Activated CD4-positive, alpha-beta T cell treated with anti-CD3 and anti-CD28 coated beads for 1 hour (primary cell): ENCODE measurements at places on chromosomes 11 and 22.

DNA sequence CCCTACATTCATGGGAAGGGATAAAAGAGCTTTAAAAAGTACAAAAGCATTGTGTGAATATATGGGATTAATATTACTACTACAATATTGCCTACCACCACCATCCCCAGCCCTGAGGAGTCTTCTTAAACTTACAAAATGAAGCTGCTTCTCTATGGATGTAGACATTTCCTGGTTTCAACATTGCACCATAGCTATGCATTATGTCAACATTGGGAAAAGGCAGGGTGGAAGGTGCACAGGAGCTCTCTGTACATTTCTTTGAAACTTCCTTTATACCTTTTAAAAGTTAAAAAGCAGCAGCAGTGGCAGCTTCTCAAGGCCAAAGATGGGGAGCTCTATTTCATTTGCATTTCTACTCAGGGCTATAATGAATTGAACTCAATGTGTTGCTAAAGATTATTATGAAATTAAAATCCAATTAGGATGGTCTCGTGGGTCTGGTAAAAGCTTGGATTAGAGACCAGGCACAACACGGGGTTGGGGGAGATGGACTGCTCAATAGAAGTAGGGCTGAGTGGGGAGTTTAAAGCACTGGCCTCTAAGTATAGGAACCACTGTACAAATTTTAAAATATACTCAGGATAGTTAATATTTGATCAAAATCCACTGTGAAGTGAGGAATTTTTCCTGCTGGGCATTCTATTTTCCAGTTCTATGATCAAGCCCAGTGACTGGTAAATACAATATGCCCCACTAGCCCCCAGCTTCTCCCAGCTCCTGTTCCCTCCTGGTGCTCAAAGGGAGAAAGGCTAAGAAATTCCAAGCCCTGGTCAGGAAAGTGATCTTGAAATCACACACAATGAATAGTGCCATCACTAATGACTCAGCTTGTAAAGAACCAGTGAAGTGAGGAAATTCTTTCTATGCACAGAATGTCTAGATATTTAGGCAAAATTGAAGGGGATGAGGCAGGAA lies 362.7 kb upstream of the CCDC90B start:
- DNase-seq = no peak

GRCh38 chr22:18057568-18058209 lies 20.1 kb upstream of the PEX26 start:
- no peak for DNase-seq

DNA sequence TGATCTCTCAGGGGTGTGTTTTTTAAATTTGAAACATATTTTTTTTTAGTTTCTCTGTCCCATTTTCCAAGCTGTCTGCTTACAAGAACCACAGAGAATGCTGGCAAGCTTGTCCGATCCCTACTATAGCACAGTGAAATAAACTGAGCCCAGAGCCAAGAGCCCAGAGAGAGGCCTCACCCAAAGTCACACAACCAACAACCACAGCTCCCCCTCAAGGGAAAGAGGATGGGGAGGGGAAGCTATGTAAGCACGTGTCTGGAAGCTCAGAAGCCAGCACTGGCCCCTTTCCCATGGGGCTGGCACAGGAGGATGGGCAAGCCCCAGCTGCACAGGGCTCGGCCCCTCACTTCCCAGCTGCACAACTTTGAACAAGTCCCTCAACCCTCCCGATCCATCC lies 3.2 kb upstream of the SART1 start:
- no peak for DNase-seq

- peak; percentile 34 for DNase-seq
Observed at GRCh38 chr11:75031771-75032549, 43.2 kb downstream of the NEU3 start.

DNA sequence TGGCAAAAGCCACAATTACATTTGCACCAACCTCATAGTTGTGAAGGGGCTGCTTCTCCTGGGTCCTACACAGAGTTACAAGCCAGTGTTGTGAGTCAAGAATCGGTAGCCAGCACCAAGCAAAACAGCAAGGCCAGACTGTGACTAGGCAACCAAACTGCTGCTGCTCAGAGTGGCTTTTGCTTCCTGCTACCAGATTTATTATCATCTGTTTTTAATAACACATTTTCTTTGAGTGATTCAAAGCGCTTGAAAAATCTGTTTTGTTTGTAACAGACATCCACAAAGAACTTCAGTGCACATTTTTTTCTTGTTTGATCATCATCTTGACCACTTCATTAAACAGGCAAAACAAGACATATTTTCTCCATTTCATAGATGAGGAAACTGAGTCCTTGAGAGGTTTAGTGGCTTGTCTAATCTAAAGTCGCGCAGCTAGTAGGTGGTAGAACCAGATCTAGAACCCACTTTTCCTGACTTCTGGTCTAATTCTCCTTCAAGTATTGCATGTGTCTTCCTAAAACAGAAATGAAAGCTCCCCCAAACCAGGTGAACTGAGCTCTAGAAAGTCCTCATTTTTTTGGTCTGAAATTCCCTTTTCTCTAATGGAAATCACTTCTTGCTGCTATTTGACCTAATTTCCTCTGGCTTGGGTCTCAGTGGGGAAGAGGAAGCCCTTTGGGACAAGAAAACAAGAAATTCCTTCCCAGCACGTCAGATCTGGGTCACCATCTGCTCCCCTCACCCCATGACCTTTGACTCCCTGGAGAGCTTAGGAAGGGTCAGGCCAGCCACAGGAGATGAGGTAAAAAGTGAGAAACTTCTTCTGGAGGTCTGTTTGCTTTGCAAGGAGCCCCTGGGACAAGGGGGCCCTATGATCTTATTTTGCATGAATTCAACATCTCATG lies 39.9 kb downstream of the CWC15 start:
- no peak for DNase-seq

DNA sequence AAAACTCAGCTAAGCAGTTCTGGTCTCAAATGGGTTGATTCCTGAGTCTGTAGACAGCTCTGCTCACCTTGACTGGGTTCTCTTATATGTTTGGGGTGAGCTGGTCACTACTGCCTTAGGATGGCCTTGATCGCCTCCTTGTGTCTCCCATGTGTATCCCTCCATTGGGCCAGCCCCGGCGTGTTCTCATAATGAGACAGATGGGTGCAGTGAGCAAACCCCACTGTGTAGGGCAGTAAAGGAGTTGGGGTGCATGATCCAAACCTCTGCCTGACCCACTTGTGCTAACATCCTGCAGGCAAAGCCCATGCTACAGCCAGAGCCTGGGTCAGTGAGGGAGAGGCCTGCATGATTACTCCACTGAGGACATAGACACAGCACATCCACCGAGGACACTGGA lies 657.6 kb downstream of the BRD1 start:
- DNase-seq = no peak

DNA sequence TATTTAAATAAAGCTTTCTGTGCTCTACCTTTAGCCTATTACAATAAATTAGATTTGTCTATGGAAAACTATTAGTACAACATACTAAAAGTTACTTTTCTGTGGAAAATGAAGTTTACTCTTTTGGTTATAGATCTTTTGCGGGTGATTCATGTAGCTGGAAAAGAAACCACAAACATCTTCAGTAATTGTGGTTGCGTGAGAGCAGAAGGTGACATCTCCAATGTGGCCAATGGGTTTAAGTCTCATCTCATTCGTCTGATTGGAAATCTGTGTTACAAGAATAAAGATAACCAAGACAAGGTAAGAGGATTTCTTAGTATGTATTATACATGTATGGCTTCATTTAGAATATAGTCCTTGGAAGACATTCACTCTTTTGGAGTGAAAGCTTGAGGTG lies 68.6 kb downstream of the ATXN10 start:
- no peak for DNase-seq

GRCh38 chr11:74069146-74070046 lies 60.5 kb upstream of the UCP3 start:
- no peak for DNase-seq

- no peak for DNase-seq
Observed at GRCh38 chr11:69653406-69653960, 12.5 kb downstream of the CCND1 start.

DNA sequence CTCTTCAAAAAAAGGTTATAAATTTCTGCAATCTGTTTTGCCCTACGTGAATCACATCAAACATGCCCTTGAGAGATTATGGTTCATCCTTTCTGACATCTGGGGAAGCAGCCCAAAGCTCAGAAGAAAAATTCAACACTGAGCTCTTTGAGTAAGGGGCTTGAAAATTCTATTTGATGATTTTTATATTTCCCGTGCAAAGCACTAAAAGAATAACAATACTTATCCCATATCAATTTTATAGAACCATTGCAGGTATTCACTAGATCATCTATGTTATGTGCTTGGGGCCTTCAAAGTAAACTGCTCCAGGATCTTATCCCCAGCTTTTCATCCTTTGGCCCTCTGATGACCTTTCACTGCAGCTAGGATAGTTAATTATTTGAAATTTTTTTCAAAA lies 966.9 kb upstream of the CNTN5 start:
- no peak for DNase-seq

- no peak for DNase-seq
Observed at GRCh38 chr11:47329987-47330931, 22.2 kb downstream of the MYBPC3 start.

GRCh38 chr11:84899134-84899533 lies 728.0 kb downstream of the DLG2 start:
- no peak for DNase-seq

DNA sequence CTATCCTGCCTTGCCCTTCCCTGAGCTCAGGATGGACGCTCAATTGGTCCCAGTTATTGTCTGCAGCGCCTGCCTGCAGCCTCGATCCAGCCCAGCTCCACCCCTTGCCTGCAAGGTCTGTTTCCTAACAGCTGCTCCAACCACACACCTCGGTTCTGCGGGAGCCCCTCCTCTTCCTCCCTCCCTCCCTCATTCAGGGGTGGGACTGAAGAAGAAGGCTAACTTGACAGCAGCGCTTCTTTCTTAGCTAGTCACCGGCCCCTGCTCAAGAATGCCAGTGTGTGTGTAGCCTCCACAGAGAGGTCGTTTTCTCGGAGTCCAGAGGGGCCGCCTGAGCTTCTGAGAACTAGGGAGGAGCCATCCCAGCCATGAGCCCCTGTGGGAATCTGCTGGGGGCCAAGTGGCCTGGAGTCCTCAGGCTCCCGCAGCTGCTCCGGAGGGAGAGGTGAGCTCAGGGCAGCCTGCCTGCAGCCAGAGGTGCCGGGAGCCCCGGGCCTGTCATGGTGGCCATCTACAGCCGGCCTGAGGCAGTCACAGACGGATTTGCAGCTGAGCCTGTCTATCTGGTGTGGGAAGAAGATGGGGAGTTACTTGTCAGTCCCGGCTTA lies 36.1 kb downstream of the LIMK2 start:
- DNase-seq = peak; percentile 47

DNA sequence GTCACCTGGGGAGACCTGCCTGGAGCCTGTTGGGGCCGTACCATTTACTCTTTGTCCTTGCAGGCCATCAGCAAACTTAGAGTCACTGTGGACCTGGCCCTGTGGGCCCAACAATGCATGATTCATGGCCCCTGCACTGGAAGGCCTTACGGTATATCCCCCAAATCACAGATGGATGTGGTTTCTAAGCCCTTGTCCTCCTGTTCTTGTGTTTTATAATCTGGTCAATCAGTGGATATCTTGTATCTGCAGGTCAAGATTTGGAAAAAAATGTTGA lies 6.2 kb downstream of the TSKU start:
- no peak for DNase-seq

DNA sequence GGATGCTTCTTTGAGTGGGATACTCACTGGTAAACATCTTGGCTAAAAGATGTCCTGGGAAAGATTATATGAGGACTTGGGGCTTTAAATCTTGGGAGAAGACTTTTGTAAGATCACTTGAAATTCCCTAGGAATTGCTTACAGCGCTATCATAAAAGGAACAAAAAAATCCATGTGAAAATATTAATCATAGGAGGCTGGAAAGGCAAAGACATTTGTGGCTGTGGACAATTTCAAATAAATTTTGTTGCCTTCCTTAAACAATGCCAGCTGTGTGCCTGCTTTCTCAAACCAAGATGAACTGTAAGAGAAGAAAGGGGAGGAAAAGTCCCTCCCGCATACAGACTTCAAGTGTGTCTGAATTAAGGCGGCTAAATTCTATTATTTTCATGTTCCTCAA lies 75.6 kb downstream of the SNX19 start:
- DNase-seq = no peak

DNA sequence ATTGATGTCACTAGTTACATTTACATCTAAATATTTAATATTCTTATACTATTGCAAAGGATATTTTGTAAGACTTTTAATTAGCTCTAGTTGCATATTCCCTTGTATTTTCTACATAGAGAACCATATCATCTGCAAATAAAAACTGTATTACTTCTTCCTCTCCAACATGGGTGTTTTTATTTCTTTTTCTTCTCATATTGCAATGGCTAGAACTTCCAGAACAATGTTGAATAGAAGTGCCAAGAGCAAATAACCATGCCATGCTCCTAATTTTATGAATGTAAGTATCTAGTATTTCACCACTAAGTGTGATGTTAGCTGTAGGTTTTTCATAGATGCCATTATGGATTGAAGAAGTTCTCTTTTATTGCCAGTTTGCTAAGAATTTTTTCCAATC lies 321.8 kb upstream of the NCAM1 start:
- no peak for DNase-seq

DNA sequence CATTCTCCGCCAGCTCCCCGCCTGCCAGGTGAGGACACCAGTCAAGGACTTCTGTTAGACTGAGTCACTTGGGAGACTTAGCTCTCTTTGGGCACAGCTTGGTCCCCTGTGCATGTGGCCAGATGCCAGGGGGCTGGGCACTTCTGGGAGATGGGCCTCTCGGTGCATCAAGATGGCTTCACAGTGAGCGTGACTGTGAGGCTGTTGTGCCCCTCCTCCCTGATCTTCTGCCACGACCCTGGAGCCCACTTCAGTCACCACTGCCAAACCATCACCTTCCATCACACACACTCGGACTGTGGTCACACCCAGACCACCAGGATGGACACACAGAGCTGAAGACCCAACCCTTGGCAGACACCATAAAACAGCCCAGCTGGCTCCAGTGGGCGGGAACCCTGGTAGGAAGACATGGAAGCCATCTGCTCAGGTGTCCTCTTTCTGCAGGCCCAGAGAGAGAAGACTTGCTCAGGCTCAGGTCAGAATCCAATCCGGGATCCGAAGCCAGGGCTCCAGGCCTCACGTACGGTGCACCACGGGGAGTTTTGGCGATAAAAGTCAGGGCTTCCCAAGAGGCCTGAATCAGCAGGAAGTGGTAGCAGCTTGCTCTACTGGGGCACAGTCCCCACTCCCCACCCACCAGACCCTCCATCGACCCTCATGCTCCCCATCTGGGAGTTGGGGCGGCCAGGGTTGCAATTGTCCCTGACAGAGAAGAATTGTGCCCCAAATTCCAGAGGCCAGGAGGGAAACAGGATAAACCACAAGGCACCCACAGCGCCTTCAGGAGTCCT lies 29.8 kb upstream of the CD5 start:
- no peak for DNase-seq

DNA sequence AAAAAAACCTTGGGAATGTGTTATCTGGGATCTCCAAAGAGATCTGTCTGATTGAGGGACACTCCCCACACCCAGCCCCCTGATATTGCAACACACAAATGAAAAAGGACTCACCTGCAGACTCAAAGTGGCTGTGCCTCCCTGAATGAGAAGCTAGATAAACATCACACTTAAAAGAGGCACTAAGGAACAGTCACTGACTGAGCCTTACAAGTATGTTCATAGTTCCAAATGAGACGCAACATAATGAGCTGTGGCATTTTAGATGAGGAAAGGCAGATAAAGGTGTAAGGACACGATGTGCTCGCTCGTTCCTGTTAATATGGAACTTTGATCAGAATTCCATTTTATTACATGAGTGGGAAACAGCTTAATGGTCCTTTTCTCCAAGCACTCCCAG lies 21.0 kb upstream of the CFAP300 start:
- no peak for DNase-seq
